Fibroblast of villous mesenchyme (primary cell): ENCODE measurements at places on chromosomes 4 and X. TPM values are rescaled to one million over a fixed set of nuclear protein-coding genes. Genes with fewer than 3 reads are reported as not detected.
A peak's percentile ranks its signal among the peaks of the same experiment; 100 is the strongest.

Gene AFM
- not detected in 2 replicates for total RNA-seq

Gene TMEM154
- total RNA-seq, result 8.1 and 11.2 TPM in 2 replicates

Gene IQCM
- not detected in 2 replicates for total RNA-seq

Gene TMEM271
- total RNA-seq, result not detected in 2 replicates

Gene PRRG1
- total RNA-seq, result 12.6 and 19.0 TPM in 2 replicates

Gene TFE3
- total RNA-seq, result 37.1 and 45.1 TPM in 2 replicates

Gene NWD2
- not detected in 2 replicates for total RNA-seq

Gene DCAF8L2
- not detected in 2 replicates for total RNA-seq

Gene LRIT3
- under 0.01 TPM in 1 of 2 replicates, not detected in the other for total RNA-seq

Gene VCX3A
- not detected in 2 replicates for total RNA-seq

- DNase-seq, result no peak
Observed at GRCh38 chr4:162727232-162727631, 439.5 kb downstream of the NAF1 start.

DNA sequence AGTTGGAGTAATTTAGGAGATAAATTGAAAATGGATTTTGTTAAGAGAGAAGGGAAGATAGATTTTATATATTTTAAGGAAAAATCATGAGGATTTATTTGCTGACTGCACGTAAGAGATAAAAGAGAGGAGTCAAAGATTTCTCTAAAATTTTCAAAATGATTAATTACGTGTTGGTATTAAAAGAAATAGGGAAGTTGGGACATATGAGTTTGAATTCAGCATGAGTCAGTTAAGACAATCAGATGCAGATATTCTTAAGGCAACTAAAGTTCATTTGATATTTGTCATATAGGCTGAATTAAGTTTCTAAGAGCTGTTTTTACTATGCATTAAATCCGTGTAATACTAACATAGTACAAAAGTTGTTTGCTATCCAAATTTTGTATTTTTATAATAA is 46.9 kb downstream of the TET2 start:
- DNase-seq, result no peak

DNA sequence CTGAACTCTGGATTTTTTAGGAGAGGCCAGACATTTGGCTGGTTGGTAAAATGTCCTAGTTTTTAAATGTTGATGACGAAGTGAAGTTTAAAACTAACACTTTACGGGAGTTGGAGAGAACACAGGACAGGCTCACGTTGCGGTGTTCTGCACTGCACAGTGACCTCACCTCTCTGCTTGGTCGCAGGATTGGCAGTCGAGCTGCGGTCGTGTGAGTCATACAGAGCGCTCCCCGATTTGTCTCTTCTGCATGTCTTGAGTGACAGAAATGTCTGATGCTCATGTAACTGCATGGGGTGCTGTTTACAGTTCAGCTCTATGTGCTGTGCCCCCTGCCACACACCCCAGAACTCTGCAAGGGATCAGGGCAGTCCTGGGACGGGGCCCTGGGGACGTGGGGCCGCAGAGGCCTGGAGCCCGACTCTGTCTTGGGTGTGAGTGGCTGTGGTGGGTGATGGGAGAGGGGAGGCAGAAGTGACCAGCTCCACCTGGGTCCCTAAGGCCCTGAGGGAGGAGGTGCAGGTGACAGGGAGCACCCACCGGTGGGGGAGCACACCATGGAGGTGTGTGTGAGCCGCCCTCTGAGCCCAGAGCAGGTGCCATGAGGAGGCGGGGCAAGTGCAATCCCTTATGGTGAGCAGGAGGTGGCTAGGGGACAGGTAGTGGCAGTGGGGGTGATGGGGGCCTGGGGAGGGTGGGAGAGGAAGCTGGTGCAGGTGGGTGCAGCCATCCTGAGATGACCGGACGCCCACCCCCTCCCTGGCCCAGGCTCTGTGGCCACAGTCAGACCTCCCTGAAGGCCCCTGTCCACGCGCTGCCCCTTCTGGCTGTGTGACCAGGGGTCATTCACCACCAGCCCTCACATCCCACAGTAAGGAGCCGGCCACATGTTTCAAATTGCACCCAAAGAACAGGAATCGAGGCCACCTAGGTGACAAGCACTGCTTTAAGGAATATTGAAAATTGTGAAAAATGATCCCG is 77.9 kb upstream of the ADRA2C start:
- peak; percentile 39 for DNase-seq

- peak; percentile 64 for DNase-seq
Observed at GRCh38 chr4:107666134-107666533, 53.9 kb downstream of the PAPSS1 start.

DNA sequence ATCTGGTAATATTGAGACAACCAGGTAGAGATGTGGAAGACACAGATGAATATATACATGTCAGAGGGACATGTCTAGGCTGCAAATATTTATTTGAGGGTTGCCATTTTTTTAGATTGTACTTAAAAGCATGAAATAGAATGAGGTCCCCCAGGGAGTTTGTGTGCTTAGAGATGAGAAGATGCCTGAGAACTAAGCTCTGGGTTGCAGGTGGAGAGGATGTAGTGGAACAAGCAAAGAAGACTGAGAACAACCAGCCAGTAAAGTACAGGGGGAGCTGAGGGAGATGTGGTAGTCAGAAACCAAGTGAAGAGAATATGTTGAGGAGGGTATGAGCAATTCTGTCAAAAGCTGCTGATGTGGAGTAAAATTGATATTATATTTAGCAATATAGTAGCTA is 95.6 kb upstream of the UNC5C start:
- DNase-seq, result no peak

DNA sequence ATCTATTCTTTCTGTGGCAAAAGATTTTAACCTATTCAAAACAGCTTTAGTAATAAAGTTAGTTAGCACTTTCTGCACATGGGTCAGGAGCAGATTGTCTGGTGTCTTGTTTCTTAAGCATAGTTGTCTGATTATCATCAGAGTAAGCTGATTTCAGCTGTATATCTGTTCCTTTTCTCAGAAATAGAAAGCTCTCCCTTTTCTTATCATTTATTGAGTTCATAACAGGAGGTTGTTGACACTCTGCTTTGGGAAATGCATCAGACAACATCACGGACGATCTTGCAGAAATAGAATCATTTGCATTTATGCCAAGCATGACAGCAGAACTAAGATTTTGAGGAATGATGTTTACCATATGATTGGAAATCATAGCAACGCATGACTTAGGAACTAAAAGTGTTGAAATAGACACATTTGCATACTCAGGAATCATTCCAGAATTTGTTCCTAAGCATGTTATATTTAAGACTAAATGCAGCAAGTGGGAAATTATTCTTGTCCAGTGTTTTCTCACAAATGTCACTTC is 66.7 kb downstream of the RBMX2 start:
- no peak for DNase-seq

DNA sequence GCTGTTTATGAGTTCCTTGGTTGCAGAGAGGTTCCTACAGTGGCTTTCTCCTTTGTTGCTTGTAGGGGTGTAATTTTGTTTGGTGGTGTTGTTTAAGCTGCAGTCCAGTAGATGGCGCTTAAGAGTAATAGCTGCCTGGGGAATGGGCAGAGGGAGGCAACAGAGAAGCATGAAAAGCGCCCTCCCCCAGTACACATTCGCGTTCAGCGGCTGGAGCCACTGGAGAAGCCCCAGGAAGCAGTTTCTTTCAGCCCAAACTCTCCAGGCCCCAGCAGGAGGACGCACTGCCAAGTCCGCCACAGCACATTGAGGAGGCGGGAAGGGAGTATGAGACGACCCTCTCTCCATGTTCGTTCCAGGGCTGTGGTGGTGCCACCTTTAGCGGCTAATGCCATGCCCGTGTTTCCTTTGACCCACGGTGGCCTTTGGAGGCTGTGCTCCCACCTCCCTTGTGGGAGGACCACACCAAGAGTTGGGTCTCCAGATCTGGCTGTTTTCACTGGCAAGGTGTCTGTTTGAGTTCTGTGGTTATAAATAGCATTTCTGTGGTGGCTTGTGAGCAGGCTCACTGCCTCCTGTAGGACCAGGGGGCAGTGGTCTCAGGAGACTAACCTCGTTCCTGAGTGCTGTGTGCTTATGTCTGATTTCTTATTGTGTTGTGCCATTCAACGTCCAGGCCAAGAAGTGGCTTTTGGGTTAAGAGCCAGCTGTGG is 252.3 kb downstream of the ARHGAP10 start:
- DNase-seq, result peak; percentile 67

DNA sequence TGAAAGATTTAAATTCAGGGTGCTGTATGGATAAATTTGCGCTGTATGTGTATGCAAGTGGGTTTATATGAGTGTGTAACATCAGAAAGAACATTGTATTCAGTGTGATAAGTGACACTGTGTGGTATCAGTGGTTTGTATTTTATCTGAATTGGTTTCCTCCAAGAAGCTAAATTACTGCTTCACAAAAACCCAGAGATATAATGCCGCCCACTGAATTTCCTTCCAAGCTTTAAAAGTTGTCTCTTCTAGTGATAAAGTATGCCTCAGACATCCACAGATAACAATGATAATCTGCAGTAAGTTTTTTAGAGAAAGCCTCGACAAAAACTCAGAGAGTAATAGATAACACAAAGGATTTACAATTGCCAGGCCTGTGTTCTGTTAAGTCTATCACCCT is 710.6 kb upstream of the HS3ST1 start:
- DNase-seq, result no peak

DNA sequence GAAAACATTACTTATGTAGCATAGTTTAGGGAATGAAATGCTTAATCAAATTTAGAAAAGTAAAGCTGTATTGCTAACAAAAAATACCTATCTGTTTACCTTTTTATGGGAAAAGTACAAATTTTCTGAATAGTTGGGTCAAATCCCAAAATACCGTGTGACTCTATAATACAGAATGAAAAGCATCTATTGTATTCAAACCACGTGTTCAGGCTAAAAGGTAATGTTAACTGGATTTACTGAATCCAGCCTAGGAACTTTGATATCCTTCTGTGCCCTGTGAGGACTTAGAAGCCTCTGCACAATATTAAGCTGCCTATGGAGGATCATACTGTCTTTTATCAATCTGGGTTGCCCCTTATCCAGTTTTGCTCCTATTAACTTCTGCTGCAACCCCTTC is 36.3 kb upstream of the AGA start:
- DNase-seq, result no peak

DNA sequence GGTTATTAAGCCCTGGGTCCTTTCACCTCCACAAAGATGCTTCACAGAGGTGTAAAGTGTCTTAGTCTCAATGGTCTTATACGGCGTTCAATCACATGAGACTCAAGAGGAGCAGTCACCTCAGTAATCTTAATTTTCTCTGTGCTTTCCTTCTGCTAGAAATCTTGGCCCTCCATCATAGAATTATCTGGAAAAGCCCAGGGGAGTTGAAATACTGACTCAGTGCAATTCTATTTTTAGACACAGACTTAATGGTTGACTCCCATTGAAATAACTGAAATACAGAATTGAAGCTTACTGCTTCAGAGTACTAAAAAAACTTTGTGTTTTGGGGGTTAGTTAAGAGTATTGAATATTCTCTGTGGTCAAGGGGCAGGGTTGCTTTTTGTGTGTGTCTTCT is 94.5 kb upstream of the IL15 start:
- DNase-seq, result no peak
